ENCODE measurements at places on chromosomes 6 and 20. TPM values are rescaled to one million over a fixed set of nuclear protein-coding genes. Genes with fewer than 3 reads are reported as not detected.

Gene FAM83B
- total RNA-seq: 0.16 TPM

Gene HLA-DMA
- 4.6 TPM for total RNA-seq

Gene GGTLC1
- total RNA-seq: not detected

Gene FAM83D
- 0.52 TPM for total RNA-seq

Gene SLC32A1
- not detected for total RNA-seq

Gene ABHD12
- 46.3 TPM for total RNA-seq

Gene OR14J1
- total RNA-seq: not detected

Gene B3GAT2
- under 0.01 TPM for total RNA-seq

Gene PCSK2
- not detected for total RNA-seq

Gene EPHA7
- 0.32 TPM for total RNA-seq

Gene KAT14
- 17.0 TPM for total RNA-seq

Gene GPR63
- total RNA-seq: 0.16 TPM

Gene C6orf58
- total RNA-seq: not detected

Gene NOTCH4
- total RNA-seq: 0.77 TPM

Gene CFAP61
- not detected for total RNA-seq

Gene TFAP2D
- not detected for total RNA-seq

Gene IL17F
- not detected for total RNA-seq

Gene PREX1
- 30.7 TPM for total RNA-seq

Gene POPDC3
- total RNA-seq: 4.9 TPM

Gene SLC12A5
- under 0.01 TPM for total RNA-seq

Gene TRIM15
- not detected for total RNA-seq

Data from bronchial smooth muscle cell (primary cell).